ENCODE measurements at places on chromosomes 2 and 18. TPM values are rescaled to one million over a fixed set of nuclear protein-coding genes. Genes with fewer than 3 reads are reported as not detected.

Gene SPRED2
- polyA plus RNA-seq, result 19.1 TPM

Gene KIF3C
- polyA plus RNA-seq, result 9.4 TPM

Gene TUBA3D
- not detected for polyA plus RNA-seq

DNA sequence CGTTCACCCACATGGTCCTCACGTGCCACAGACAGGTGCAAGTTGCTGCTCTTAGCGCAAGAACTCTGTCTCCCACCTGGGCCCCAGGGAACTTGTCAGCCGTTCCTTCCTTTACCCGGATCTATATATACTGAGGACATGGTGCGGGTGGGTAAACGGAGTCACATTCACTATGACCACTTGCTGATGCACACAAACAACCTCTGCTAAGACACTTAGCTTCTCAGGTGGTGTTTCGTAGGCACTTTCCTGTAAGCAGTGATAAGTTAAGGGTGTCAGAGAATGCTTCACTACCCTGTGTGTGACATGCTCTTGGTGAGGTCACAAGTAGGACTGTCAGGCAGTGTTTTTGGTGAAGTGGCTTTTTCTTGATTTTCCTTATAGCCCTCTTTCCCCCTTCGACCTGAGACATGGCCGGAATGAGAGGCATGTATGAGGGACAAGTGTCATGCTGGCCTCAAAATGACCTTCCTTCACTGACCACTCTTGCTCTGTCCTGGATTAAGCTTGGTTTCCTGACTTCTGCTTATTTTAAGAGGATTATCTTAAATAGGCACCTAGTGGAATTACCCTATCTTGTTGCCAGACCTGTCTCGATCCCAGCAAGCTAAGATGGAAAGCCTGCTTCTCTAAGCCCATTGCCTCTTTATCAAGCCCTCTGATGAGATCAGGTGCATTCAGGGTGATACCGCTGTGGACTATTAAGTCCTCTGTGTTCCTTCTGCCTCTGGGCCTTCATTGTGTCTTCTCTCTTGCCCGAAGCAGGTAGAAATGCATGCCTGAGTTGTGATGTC is 97.1 kb upstream of the CELF4 start:
- DNase-seq, result no peak

DNA sequence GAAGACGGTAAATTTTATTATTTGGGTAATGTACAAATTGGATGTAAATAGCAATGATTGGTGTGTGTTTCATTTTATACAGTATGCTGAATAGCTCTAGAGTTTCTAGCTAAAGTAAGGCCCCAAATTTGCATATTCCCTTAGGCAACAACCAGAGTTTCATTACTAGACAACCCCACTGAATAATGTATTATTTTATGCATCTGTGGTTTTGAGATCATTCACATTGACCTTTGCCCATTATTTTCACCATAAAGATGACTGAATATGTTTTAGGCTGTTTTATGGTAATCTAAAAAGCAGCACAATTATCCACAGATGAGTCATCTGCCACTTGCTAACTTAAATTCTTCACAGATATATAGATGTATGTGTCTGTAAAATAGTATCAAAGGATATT is 44.5 kb upstream of the C2orf74 start:
- peak; percentile 42 for DNase-seq

Gene DNAJC27
- polyA plus RNA-seq, result 1.3 TPM

Gene DCDC2C
- not detected for polyA plus RNA-seq

DNA sequence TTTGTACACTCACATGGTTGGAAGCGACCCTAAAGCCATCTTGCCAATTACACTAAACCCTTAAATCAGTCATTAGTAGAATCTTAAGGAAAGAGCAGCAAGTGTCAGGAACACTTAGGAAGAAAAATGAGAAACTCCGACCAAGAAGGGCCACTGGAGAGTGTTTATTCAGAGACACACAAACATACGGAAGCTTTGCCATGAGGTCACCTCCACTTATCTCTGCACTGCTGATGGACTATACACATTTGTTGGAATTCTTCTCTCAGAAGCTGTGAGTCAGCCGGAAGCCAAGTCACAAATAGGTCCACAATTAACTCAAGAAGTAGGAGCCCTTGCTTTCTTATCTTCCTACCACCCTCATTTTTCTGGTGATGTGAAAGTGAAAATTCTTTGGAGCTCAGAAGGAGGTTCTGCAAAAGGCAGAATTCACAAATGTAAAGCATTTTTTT is 21.6 kb downstream of the BMP10 start:
- peak; percentile 89 for DNase-seq

Gene SERPINB7
- 76.5 TPM for polyA plus RNA-seq

DNA sequence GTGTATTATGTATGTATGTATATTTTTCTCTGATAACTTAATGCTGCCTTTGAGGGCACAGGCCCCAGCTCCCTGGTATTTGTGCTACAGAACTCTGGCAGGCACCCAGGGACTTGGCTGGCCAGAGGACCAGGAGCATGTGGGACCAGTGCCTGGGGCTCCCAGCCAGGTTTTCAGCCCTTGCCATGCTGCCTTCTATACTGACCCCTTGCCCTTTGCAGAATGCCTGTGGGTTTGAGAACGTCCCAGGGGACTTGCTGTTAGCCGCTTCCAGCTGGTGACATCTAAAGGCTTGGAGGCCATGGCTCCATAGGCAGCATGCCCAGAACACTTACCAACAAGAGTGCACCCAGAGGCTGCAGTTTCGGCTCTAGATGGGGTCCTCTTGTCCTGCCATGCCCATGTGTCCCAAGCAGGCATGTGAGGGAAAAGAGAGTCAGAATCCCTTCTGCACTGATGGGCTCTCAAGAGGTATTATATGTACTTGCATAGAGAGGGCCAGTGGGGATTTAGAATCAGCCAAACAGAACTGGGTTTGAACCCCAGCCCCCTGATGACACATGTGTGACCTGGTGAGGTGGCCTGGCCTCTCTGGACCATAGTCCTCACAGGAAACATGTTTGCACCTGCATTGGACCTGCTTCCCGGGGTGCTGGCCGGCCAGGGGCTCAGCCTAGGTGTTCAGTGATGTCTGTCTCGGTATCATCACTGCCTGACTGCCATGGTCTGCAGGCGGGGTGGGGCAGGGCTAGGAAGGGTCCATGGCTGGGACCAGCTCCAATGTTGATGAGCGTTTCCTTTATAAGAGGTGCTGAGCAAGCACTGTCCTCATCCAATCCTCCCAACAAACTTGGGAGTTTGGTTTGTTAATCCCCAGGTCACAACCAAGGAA is 119.2 kb upstream of the FHL2 start:
- DNase-seq, result no peak

Gene GATA6
- polyA plus RNA-seq, result 4.2 TPM

Gene BIN1
- 25.7 TPM for polyA plus RNA-seq

Gene DSC2
- polyA plus RNA-seq, result not detected
